Stimulated activated CD4-positive, alpha-beta T cell treated with anti-CD3 and anti-CD28 coated beads, Interleukin-12 subunit alpha, Interleukin-12 subunit beta, amount 100 ng/mL, for 48 hours (primary cell): ENCODE measurements at places on chromosomes 7 and 10.

- DNase-seq = no peak
Measured at GRCh38 chr10:92492748-92493240, 81.1 kb downstream of the IDE start.

DNA sequence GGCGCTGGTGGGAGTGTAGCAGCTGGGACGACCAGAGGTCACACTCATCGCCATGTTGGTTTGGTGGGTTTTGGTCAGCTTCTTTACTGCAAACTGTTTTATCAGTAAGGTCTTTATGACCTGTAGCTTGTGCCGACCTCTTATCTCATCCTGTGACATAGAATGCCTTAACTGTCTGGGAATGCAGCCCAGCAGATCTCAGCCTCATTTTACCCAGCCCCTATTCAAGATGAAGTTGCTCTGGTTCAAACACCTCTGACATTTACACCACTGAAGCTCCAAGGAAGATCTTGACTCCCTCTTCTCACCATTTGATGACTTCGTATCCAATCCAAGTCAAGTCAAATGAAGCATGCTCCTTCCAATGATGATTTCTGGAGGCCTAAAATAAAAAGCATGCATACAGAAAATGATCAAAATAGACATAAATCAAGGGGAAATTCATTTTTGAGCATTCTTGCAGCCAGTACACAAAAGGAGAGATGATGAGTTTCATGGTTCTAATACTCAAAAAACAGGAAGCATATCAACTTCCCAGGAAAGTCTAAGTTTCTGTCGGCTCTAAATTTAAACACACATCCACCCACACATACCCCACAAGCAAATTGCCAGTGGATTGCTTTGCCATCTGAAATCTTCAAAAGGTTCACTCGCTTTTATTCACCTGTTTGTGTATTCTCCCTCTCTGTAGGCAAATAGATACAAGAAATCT is 2.4 kb upstream of the PSMG3 start:
- DNase-seq = no peak

- DNase-seq = no peak
Measured at GRCh38 chr10:111323389-111323966, 246.6 kb downstream of the ADRA2A start.

- DNase-seq = no peak
Measured at GRCh38 chr10:105743343-105744056, 1102.4 kb downstream of the SORCS3 start.

- peak; percentile 27 for DNase-seq
Measured at GRCh38 chr7:31122649-31123058, 70.5 kb downstream of the ADCYAP1R1 start.

- DNase-seq = no peak
Measured at GRCh38 chr10:6987536-6987945, 407.5 kb upstream of the PRKCQ start.

DNA sequence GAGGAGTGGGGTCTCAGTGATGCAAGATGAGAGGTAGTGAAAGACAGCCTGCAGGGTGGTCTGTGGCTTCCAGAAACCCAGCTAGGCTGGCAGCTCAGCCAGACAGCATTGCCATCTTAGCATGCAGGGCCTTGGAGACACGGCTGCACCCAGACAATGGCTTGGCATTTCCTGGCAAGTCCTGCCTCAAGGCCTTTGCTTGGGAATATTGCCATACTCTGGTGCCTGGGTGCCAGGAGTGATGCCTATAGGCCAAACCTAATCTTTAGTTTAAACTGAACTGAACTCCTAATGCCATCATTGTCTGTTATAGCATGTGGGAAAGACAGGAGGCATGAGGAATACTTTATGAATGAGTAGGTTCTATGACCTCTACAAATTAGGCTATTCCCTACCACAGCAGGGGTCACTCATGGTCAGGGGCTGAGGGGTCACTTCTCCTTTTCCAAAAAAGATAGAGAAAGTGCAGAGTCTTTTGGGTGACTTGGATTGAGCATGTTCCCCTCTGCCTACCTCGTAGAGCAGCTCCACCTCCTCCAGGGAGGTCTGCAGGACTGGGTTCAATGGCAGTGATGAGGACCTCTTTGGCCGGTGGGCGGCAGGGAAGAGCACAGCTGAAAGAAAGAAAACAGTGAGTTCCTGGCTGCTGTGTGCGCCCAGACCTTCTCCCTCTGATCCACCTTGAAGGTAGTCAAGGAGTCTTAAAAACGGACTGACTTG is 8.8 kb upstream of the SLC13A4 start:
- DNase-seq = no peak

GRCh38 chr10:131677671-131678070 is 223.1 kb upstream of the PPP2R2D start:
- DNase-seq = no peak

- no peak for DNase-seq
Measured at GRCh38 chr10:91104193-91105041, 116.0 kb upstream of the PCGF5 start.

DNA sequence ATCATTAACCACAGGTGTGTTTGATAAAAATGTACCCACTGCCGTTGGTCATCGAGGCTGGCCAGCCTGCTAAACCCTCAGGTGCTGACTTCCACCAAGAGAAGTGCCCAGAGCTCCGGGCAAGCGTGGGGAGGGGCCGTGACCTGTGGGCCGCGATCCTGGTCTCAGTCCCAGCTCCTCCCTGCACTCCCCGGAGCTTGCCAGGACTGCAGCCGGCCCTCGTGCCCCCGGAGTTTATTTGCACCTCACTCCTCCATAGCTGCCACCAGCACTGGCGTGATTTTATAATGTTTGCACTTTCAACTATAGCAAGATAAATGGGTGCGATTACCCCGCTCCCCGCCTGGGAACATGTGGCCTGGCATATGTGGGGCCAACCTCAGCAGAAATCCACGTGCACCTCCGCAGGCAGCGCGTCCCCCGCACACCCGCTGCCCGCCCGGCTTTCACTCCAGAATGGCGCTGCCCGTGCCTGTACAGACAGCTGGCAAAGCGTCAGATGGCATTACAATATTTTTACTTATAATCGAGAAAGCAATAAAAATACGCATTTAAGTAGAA is 30.8 kb downstream of the UNCX start:
- DNase-seq = no peak

DNA sequence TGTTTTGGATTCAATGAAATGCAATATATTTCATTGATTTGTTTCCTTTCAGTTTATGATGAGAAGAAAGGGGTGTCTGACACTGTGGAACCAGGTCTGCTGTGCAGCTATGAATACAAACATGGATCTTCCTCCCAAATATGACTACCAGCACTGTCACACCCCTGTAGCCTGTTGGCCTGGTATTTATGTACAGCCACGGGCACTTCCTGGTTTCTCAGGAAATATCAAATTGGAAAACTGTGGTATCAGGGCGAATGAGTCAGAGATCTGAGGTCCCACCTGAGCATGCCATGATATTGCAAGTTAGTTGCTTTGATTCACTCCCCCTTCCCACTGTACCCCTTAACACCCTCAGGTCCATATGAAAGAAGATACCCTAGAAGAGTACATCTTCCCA is 87.8 kb downstream of the DNMBP start:
- no peak for DNase-seq

GRCh38 chr10:99564361-99564760 is 31.6 kb downstream of the NKX2-3 start:
- DNase-seq = no peak

GRCh38 chr10:42543840-42544372 is 94.5 kb downstream of the ZNF33B start:
- no peak for DNase-seq

GRCh38 chr7:18491871-18492270 is 3.7 kb upstream of the HDAC9 start:
- DNase-seq = no peak

- no peak for DNase-seq
Measured at GRCh38 chr10:120433141-120433540, 23.9 kb upstream of the PLPP4 start.

GRCh38 chr10:96714031-96714590 is 6.2 kb downstream of the PIK3AP1 start:
- no peak for DNase-seq

GRCh38 chr7:36638140-36638539 is 86.2 kb downstream of the AOAH start:
- DNase-seq = no peak

DNA sequence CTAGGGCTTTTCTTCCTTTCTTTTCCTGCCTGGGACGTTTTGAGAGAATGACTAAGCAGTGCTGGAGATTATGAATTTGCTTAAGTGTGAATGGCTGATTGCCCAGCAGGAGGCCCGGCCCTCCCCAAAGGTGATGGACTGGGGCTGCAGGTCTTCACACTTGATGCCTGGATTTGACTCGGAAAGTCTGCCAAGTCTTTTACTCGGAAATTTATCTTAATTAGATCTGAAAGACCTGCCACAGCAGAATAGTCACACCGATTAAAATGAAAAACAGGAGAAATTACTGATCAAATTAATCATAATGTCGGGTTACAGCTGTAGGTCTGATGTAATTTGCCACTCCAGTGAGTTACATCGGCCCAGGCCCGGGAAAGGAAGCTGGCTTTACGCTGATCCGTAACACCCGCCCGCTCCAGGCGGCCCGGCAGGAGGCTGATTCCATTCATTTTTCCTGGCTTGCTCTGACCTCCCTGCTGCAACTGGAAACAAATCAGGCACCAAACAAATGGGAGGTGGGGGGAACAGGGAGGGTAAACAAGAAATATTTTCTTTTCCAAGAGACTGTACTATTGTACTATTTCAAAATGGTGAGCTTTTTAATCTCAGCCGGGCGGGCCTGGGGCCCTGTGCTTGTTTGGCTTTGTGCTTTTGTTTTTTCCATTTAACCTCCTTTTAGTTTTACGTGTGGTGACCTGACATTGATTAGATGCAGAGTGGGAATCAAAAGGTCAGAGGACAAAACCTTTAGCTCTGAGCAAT is 212.4 kb upstream of the YAE1 start:
- DNase-seq = no peak

DNA sequence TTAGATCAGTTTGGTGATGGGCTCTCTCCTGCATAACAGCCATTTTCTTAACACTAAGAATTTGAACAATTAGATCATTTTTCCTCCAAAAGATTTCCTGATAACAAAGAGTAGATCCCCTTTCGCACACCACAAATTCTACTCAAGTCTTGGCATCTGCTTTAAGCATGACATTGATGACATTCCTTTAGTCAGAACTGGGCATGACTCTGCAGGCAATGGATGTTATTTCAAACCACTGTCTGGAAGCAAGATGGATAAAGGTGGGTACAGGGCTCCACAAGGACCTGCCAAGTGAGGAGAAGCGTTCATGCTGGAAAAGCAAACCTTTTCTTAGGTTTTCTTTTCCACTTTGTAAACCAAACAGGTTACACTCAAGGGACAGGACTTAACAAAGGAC is 123.5 kb downstream of the GLCCI1 start:
- no peak for DNase-seq

GRCh38 chr7:2794836-2795636 is 49.1 kb downstream of the GNA12 start:
- no peak for DNase-seq

GRCh38 chr7:707296-708000 is 19.1 kb upstream of the DNAAF5 start:
- DNase-seq = no peak

DNA sequence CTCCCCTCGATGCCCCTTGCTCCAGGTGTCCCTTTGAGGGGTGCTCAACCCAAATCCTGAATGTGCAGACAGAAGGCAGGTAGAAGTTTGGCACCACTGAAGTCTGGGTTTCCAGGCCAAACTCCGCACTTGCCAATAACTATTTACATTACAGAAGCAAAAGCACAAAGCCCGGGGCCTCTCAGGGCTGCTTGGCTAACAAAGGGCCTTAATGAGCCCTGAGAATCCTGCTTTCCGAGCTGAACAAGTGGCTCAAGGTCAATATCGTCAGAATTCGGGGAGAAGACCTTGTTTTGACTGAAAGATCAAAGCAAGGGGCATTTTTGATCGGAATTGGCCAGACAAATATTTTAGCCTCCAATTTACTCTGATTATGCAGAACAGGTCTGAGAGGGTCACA is 189.9 kb downstream of the HERPUD2 start:
- DNase-seq = no peak

DNA sequence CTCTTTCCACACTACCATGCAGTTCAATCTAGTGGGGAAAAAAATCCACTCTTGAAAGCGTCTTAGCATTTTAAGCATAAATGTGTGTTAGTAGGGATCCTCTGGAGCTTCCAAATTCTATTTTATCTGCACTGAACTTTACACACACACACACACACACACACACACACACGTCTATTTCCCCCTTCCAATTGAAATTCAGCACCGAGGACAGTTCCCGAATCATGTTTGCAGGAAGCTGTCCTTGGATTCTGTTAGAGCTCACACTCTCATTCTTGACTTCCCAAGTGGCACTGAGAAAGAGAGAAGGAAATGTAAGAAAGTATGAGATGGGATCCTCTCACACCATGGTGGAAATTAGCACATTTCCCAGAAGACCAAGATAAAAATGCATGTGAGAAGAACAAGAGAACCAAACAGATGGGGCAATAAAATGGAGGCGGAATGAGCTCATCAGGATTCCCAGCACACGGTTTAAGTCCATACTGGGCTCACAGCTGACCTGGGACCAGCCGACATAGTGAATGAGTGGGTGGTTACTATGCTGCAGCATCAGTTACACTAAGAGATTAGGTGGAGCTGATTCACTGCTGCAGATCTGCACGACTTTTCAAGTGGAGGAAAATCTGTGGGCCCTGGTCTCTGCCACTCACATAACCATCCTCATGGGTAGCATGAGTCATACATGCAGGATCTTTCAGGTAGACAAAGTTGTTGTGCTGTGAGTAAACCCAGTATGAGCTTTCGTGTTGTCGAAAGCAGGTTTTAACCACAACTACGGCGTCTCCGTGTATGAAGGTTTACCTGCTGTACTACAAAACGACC is 3.3 kb upstream of the NPTX2 start:
- DNase-seq = no peak

GRCh38 chr7:90552521-90552920 is 43.6 kb upstream of the CDK14 start:
- no peak for DNase-seq

GRCh38 chr7:105682341-105683060 is 101.2 kb upstream of the EFCAB10 start:
- DNase-seq = no peak

GRCh38 chr10:93026072-93026471 is 34.5 kb upstream of the CYP26C1 start:
- no peak for DNase-seq

DNA sequence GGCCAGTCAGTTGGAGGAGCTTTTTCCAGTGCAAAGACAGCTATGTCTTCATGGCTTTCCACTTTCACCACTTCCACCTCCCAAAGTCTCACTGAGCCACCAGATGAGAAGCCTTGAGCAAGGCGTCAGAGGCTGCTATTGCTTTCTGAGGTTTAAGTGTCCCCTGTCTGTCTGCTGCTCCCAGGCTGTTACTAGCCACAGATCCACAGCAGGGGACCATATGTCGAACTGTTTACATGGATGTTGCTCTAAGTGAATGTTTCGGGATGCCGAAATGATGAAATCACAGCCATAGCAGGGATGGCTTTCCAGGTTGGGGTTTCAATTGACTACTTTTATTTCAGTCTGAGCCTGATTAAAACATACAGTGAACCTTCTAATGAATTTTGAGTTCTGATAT is 88.5 kb downstream of the AVL9 start:
- DNase-seq = no peak

GRCh38 chr10:80400136-80400804 is 8.1 kb upstream of the PRXL2A start:
- no peak for DNase-seq
